Stimulated activated CD8-positive, alpha-beta memory T cell treated with anti-CD3 and anti-CD28 coated beads, Interleukin-2, amount 100 ng/mL, for 1 hour (primary cell): ENCODE measurements at places on chromosomes 11 and 22.

DNA sequence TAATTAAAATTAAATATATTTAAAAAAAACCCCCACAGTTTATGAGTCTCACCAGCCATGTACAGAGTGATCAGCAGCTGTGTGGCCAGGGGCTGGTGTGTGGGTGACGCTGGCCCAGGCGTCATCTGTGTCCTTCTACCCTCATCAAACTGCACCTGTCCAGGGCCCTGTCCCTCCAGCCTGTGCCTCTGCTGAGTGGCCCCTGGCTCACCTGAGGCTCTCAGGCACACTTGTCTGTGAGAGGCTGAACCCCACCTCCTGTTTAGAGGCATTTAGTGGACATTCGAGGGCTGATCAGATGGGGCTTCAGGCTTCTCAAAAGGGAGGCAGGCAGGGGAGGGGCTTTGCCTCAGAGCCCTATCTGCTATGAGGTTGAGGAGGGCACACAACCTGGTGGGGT lies 29.9 kb upstream of the SMIM38 start:
- DNase-seq, result no peak

DNA sequence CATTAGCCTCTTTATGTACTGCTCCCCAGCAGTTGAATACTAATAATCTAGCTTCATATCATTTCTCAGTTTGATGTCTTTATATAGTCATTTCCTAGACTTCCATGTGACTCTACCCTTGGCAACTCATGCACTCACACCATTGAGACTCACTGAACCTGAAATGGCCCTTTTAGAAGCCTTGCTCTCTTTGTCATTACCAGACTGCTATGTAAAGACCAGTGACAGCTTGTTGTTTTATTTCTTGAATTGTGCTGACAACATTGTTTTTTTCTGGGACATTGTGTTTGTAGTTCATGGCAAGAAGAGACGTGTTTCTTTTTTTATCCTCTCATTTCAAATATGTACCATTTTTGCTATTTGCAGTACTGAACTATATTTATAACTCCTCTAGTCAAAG lies 256.5 kb downstream of the CNTN5 start:
- DNase-seq, result no peak

- DNase-seq, result no peak
Measured at GRCh38 chr11:40542821-40543220, 916.6 kb downstream of the LRRC4C start.

- DNase-seq, result no peak
Measured at GRCh38 chr11:102573851-102574250, 43.3 kb upstream of the MMP7 start.

GRCh38 chr11:26909991-26910591 lies 83.8 kb upstream of the FIBIN start:
- no peak for DNase-seq

- no peak for DNase-seq
Measured at GRCh38 chr11:88105951-88106350, 69.3 kb downstream of the RAB38 start.

DNA sequence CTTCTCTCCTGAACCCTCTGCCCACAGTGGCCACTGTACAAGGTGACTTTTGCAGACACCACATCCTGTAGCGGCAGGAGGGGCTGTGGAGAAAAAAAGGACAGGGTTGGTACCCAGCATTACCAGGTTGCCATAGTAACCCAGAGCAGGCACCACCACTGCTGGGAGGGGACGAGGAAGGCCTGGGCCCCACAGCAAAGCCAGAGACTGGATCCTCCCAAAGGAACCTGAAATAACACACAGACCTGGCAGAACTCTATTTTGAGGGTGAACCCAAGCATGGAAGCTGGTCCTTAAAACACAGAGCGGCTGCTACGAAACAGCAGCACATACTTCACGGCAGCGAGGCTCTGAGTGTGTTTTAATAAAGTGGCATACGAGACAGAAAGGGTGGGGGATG lies 380.6 kb downstream of the CTTN start:
- DNase-seq, result no peak

- no peak for DNase-seq
Measured at GRCh38 chr11:124760205-124760652, 1.9 kb downstream of the ESAM start.

DNA sequence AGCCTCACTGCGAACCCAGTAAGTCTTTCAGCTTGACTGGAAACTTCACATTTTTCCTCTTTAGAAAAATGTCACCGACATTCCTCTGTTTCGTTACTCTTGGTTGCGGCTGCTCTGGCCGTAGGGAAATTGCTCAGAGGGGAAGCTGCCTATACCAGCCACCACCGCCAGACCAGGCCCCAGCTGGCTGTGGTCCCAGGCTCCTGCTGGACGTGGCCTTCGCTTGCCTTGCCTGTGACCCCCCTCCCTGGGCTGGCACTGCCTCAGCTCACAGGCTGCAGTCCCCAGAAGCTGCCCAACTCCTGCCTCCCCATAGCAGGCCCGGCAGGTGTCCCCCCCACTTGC lies 197.8 kb downstream of the MN1 start:
- DNase-seq, result no peak

DNA sequence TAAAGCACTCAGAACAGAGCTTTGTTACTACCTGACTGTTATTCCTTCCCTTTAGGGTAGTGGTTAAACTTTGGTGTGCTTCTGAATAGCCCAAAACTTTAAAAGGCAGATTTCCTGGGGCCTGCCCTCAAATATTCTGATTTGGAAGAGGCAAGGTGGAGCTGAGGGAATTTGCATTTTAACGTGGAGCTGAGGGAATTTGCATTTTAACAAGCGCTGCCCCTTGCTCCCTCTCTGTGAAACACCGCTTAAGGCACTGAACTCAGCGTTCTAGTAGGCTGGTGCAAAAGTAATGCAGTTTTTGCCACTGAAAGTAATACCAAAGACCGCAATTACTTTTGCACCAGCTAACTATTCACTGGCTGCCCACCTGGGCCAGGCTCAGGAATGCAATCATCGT lies 35.0 kb downstream of the TPST2 start:
- no peak for DNase-seq

DNA sequence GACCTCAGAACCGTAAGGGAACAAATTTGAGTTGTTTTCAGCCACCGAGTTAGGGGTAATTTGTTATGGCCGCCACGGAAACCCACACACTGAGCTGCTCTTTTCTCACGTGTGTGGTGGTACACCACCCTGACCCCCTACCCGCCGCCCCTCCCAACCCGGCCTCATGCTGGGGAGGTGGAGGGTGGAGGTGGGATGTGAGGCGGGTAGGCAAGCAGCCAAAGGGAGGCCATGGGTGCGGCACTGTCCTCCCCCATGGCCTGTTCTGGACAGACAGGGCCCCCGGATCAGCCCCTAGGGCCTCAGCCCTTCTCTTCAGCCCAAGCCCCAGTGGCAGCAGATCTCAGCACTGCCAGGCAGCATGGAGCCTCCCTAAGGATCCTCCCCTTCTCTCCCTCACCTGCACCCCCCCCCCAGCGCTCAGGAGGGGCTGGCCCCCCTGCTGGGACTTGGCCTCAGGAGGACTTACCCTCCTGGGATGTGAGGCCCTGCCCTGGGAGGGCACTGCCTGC lies 7.9 kb downstream of the PRR5 start:
- no peak for DNase-seq

- no peak for DNase-seq
Measured at GRCh38 chr11:117457031-117457785, 129.6 kb downstream of the CEP164 start.

- DNase-seq, result no peak
Measured at GRCh38 chr11:59900366-59901126, 22.0 kb downstream of the OOSP3 start.

- DNase-seq, result no peak
Measured at GRCh38 chr11:131228378-131228777, 142.0 kb upstream of the NTM start.

GRCh38 chr11:47083913-47084312 lies 92.8 kb downstream of the ARFGAP2 start:
- no peak for DNase-seq
